ENCODE measurements at places on chromosomes 7 and 10.

GRCh38 chr10:16401416-16401815 lies 35.4 kb upstream of the PTER start:
- H3K4me1 ChIP-seq, result no peaks in the 10 kb centered on the region
- peaks cover 4% of the 10 kb centered on the region for H3K27me3 ChIP-seq
- no peak overlapping the region for H3K4me3 ChIP-seq
- DNase-seq, result no peak

GRCh38 chr10:117804470-117805011 lies 242.2 kb downstream of the RAB11FIP2 start:
- H3K27me3 ChIP-seq, result peaks cover 15% of the 10 kb centered on the region
- H3K36me3 ChIP-seq, result no peaks in the 10 kb centered on the region
- no peak overlapping the region for H3K4me3 ChIP-seq
- DNase-seq, result no peak
- H3K4me1 ChIP-seq, result no peaks in the 10 kb centered on the region

- DNase-seq, result no peak
- peaks cover 4% of the 10 kb centered on the region for H3K27me3 ChIP-seq
- no peaks in the 10 kb centered on the region for H3K36me3 ChIP-seq
- H3K27ac ChIP-seq, result no peak overlapping the region
Measured at GRCh38 chr10:104922810-104923209, 281.7 kb downstream of the SORCS3 start.

- no peaks in the 10 kb centered on the region for H3K36me3 ChIP-seq
- peaks cover 3% of the 10 kb centered on the region for H3K27me3 ChIP-seq
- H3K4me1 ChIP-seq, result peaks cover 6% of the 10 kb centered on the region
- H3K4me3 ChIP-seq, result peak within 1 kb of the TSS; percentile 52
- DNase-seq, result no peak
Measured at GRCh38 chr10:96271016-96271815, at the start of gene BLNK. TSS of gene BLNK (minus strand) at chr10:96271569. CDS start at chr10:96271398, 171 bp downstream.

DNA sequence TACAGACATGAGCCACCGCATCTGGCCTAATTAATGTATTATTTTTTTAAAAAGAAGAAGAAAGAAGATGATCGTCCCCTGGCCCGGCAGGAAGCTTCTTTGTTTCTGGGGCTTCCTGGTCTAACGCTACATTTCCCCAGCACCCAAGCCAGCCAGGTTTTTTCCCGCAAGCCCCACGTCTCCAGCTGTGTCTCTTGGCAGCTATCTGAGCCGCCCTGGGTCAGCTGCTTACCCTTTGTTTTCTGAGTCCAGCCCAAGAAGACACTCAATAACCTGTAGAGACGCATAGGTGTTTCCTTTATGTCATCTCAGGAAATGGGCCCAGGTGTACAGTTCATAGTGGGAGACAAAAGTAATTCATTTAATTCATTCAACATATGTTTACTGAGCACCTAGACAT lies 110.2 kb downstream of the MTPAP start:
- H3K36me3 ChIP-seq, result no peaks in the 10 kb centered on the region
- no peak for DNase-seq
- H3K4me3 ChIP-seq, result no peak overlapping the region
- peaks cover 8% of the 10 kb centered on the region for H3K27me3 ChIP-seq
- no peaks in the 10 kb centered on the region for H3K4me1 ChIP-seq

DNA sequence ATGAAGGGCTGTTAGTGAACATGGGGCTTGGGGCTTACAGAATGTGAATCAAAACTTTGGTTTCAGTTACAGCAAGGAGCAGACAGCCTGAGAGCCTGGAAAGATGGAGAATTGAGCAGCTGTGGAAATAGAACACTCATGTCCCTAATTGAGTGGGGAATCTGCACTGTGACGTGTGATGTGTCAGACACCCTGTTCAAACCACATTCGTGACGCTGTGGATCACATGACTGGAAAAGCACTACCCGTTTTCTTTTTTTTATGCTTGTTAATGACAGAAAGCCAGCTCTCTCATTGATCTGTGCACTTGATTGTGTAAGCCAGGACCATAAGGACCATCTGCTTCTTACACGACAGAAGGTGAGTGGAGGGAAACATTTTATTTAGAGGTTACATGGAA lies 15.1 kb upstream of the TBX20 start:
- H3K27me3 ChIP-seq, result peaks cover 38% of the 10 kb centered on the region
- no peaks in the 10 kb centered on the region for H3K36me3 ChIP-seq
- no peaks in the 10 kb centered on the region for H3K4me1 ChIP-seq
- no peak for DNase-seq
- H3K27ac ChIP-seq, result no peak overlapping the region

DNA sequence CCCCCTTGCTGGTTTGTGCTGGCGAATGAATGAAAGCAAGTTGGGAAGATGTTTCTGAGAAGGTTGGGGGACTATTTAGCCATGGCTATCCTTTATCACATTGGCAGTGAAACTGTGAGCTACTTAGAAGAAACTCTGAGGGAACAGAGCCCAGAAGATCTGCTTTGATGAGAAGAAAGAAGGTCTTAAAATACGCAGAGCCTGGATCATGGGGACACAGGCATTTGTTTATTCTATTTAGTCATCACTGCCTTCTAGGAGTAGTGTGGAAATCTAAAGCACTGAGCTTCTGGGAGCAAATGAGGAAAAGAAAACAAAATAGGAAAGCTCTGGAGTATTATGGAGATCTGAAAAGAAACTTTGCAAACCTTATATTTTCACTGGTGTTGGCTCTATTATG lies 28.5 kb downstream of the CPED1 start:
- H3K36me3 ChIP-seq, result no peaks in the 10 kb centered on the region
- no peak for DNase-seq
- no peak overlapping the region for H3K27ac ChIP-seq

DNA sequence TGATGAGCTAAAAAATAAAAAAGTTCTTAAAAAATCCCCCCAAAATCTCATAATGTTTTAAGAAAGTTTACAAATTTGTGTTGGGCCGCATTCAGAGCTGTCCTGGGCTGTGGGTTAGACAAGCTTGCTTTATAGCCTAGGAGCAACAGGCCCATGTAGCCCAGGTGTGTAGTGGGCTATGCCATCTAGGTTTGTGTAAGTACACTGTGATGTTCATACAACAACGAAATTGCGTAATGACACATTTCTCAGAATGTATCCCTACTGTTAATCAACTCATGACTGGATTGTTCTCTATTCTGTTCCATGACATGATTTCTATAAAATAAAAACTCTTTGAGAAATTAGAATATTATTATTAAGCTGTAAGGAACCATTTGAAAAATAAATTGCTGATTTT lies 13.0 kb downstream of the MIOS start:
- H3K27ac ChIP-seq, result no peak overlapping the region
- no peaks in the 10 kb centered on the region for H3K27me3 ChIP-seq
- peaks cover 11% of the 10 kb centered on the region for H3K36me3 ChIP-seq
- peaks cover 6% of the 10 kb centered on the region for H3K4me1 ChIP-seq

GRCh38 chr10:86376852-86377796 lies 10.5 kb upstream of the GRID1 start:
- no peak overlapping the region for H3K4me3 ChIP-seq
- H3K36me3 ChIP-seq, result no peaks in the 10 kb centered on the region
- H3K27me3 ChIP-seq, result peaks cover 30% of the 10 kb centered on the region
- DNase-seq, result peak; percentile 85

- H3K4me3 ChIP-seq, result no peak overlapping the region
- DNase-seq, result no peak
- H3K27ac ChIP-seq, result no peak overlapping the region
- no peaks in the 10 kb centered on the region for H3K27me3 ChIP-seq
- no peaks in the 10 kb centered on the region for H3K36me3 ChIP-seq
Measured at GRCh38 chr7:69504733-69505420, 93.4 kb upstream of the AUTS2 start.
